ENCODE measurements at places on chromosomes 2 and 18. TPM values are rescaled to one million over a fixed set of nuclear protein-coding genes. Genes with fewer than 3 reads are reported as not detected.

MROH2A gene
- polyA plus RNA-seq: not detected

DPP4 gene
- polyA plus RNA-seq: 22.3 TPM

ATAD2B gene
- 1.5 TPM for polyA plus RNA-seq

MAP3K19 gene
- not detected for polyA plus RNA-seq

DCDC2C gene
- polyA plus RNA-seq: not detected

CDH7 gene
- polyA plus RNA-seq: not detected

PLCD4 gene
- polyA plus RNA-seq: 1.0 TPM

HAT1 gene
- polyA plus RNA-seq: 51.7 TPM

LYG2 gene
- not detected for polyA plus RNA-seq

TSPYL6 gene
- not detected for polyA plus RNA-seq

SAG gene
- not detected for polyA plus RNA-seq

GPR45 gene
- not detected for polyA plus RNA-seq

GTF2A1L gene
- not detected for polyA plus RNA-seq

TRIM54 gene
- 0.05 TPM for polyA plus RNA-seq

ZC3H8 gene
- 3.6 TPM for polyA plus RNA-seq

CCDC85A gene
- polyA plus RNA-seq: 3.1 TPM

REG1A gene
- not detected for polyA plus RNA-seq

ID2 gene
- polyA plus RNA-seq: 242 TPM

ST8SIA5 gene
- polyA plus RNA-seq: not detected

ATP6V1B1 gene
- polyA plus RNA-seq: 1.3 TPM

SRD5A2 gene
- polyA plus RNA-seq: 0.01 TPM

ACTG2 gene
- polyA plus RNA-seq: 81.3 TPM

HOXD8 gene
- 1.7 TPM for polyA plus RNA-seq

RGPD3 gene
- polyA plus RNA-seq: 0.10 TPM

PUM2 gene
- 51.1 TPM for polyA plus RNA-seq

RAX gene
- not detected for polyA plus RNA-seq

MAT2A gene
- polyA plus RNA-seq: 261 TPM

GYPC gene
- polyA plus RNA-seq: 236 TPM

RAB6C gene
- polyA plus RNA-seq: not detected

RIT2 gene
- polyA plus RNA-seq: not detected

ANKRD30BL gene
- polyA plus RNA-seq: not detected

CYTIP gene
- not detected for polyA plus RNA-seq

IL1RL2 gene
- polyA plus RNA-seq: 0.11 TPM

AGXT gene
- not detected for polyA plus RNA-seq
